Naive thymus-derived CD4-positive, alpha-beta T cell (primary cell): ENCODE measurements at places on chromosomes 7 and 10.

DNA sequence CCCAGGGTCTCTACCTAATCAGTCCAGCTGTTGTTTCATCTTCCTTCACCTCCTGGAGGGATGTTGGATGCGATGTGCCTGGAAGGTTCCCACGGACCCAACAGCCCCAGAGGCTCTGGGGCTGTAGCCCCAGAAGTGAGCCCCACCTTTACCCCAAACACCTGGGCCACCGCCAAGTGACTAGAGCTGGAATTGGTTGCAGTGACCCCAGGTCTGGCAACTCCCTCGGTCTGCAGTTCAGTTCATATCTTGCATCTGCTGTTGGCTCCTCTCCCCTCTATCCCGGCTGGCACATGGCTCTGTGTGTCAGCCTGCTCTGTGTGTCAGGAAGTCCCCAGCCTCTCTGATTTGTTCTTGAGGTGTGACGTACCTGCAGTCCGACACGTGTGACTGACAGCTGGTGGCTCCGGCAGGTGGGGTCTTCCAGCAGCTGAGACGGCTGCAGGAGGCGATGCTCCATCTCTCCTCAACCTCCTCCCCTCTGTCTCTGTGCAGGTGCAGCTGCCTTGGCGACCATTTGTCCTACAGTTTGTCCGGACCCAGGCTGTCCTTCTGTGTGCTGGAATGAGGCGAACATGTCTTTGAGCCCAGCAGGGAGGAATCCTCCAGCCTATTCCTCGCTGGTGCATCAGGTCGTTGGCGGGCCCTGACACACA is 38.6 kb downstream of the ELFN1 start:
- H3K4me1 ChIP-seq, result no peaks in the 10 kb centered on the region
- H3K36me3 ChIP-seq, result no peaks in the 10 kb centered on the region
- H3K27ac ChIP-seq, result no peak overlapping the region
- H3K4me3 ChIP-seq, result no peak overlapping the region
- no peak for DNase-seq
- H3K27me3 ChIP-seq, result no peaks in the 10 kb centered on the region

- no peak for DNase-seq
- H3K27me3 ChIP-seq, result peaks cover 2% of the 10 kb centered on the region
- no peak overlapping the region for H3K4me3 ChIP-seq
- H3K4me1 ChIP-seq, result no peaks in the 10 kb centered on the region
- no peak overlapping the region for H3K27ac ChIP-seq
Measured at GRCh38 chr7:6718124-6718523, 11.4 kb upstream of the ZNF12 start.

GRCh38 chr7:143733876-143734275 is 23.6 kb downstream of the CTAGE6 start:
- H3K27me3 ChIP-seq, result no peaks in the 10 kb centered on the region
- peaks cover 6% of the 10 kb centered on the region for H3K36me3 ChIP-seq
- no peak overlapping the region for H3K4me3 ChIP-seq
- H3K4me1 ChIP-seq, result peaks cover 5% of the 10 kb centered on the region

DNA sequence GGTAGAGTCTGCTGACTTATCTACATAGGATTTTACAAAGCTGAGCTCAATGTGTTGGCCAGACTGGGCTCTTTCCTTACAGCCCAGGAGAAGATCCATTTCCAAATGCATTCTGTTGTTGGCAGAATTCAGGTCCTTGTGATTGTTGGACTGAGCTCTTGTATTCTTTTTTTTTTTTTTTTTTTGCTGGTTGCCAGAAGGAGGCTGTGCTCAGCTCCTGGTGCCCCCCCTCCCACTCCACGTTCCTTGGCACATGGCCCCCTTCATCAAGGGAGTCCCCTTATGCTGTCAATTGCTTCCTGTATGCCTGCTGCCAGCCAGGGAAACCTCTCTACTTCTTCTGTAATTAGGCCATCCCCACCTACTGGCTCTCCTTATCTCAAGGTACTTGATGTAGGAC is 518.1 kb upstream of the AKR1E2 start:
- DNase-seq, result no peak
- peaks cover 3% of the 10 kb centered on the region for H3K27me3 ChIP-seq
- no peak overlapping the region for H3K27ac ChIP-seq
- no peak overlapping the region for H3K4me3 ChIP-seq
- no peaks in the 10 kb centered on the region for H3K4me1 ChIP-seq
- H3K36me3 ChIP-seq, result no peaks in the 10 kb centered on the region
